ENCODE measurements at places on chromosomes 13 and 19.

- no peak for DNase-seq
Observed at GRCh38 chr19:7856109-7856591, 18.0 kb downstream of the PRR36 start.

GRCh38 chr19:40403262-40403984, 9.8 kb downstream of the PRX start:
- peak; percentile 97 for DNase-seq

GRCh38 chr13:64817691-64818090, 2412.4 kb downstream of the PCDH9 start:
- DNase-seq: no peak

DNA sequence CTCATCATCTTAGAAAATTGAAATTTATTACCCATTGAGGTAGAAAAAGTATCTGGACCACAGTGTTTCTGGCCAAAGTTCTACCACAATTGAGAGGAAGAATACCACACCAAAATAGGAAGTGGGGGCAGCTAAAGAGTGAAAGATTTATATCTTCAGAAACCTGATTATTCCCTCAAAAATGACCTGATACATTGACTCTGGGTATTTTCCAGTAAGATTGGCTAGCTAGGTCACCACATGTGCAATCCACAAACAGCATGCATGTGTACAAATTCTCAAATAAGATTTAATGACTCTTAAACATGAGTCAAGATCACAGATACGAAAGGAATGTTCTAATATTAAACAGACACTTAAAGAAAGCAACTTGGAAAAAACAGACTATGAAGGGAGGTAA, 1516.2 kb upstream of the PCDH20 start:
- DNase-seq: no peak

- no peak for DNase-seq
Observed at GRCh38 chr13:20550799-20551198, 16.2 kb upstream of the IFT88 start.

DNA sequence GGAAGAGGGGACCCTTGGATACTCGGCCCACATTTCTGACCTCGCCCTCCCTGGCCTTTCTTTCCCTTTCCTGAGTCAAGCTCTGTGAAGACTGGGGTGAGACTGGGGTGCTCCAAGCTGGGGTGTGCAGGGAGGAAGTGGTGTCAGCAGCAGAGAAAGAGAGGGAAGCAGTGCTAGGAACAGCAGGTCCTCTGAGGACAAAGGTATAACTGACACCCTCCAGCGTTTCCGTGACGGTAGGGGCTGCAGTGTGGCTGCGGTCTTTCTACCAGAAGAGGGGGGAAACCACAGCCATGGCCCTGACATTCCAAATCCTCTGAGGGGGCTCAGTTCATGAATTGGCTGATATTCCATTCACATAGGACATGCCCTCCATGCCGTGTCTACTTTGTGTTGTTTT, 1.1 kb downstream of the KIR3DL2 start:
- DNase-seq: no peak
